ENCODE measurements at places on chromosomes 13 and 19. TPM values are rescaled to one million over a fixed set of nuclear protein-coding genes. Genes with fewer than 3 reads are reported as not detected.

The ZNF530 gene
- 4.0 TPM for total RNA-seq

The ZIK1 gene
- total RNA-seq = 3.6 TPM

The HSH2D gene
- total RNA-seq = 20.7 TPM

The CGB2 gene
- not detected for total RNA-seq

The RDH8 gene
- not detected for total RNA-seq

The IGFL3 gene
- total RNA-seq = not detected

The UBE2S gene
- total RNA-seq = 294 TPM

The EHD2 gene
- 0.27 TPM for total RNA-seq

The ZNF468 gene
- 8.0 TPM for total RNA-seq

The GSK3A gene
- total RNA-seq = 31.1 TPM

The KLK12 gene
- not detected for total RNA-seq

The IL17D gene
- total RNA-seq = not detected

The URAD gene
- not detected for total RNA-seq

The MAMSTR gene
- total RNA-seq = 0.44 TPM

The WTIP gene
- total RNA-seq = 0.89 TPM

The HPN gene
- total RNA-seq = not detected

The ETHE1 gene
- total RNA-seq = 62.1 TPM

The NPHS1 gene
- not detected for total RNA-seq

The IRGC gene
- not detected for total RNA-seq

The ZNF571 gene
- 2.8 TPM for total RNA-seq

The TEX26 gene
- not detected for total RNA-seq

The TUBA3C gene
- not detected for total RNA-seq

The NXNL1 gene
- total RNA-seq = not detected

The GPR108 gene
- 54.0 TPM for total RNA-seq

The RUBCNL gene
- 3.7 TPM for total RNA-seq

The PTGIR gene
- 17.2 TPM for total RNA-seq

The CELF5 gene
- not detected for total RNA-seq

The C19orf38 gene
- total RNA-seq = 4.4 TPM

The ZIM2 gene
- not detected for total RNA-seq

The UBXN6 gene
- total RNA-seq = 28.7 TPM

The NLRP4 gene
- not detected for total RNA-seq

The SYT3 gene
- not detected for total RNA-seq

The IGFL1 gene
- total RNA-seq = not detected

The PSG2 gene
- total RNA-seq = not detected

The SULT2A1 gene
- total RNA-seq = not detected

The KCNJ14 gene
- 1.8 TPM for total RNA-seq

The CFD gene
- total RNA-seq = 0.25 TPM

The HIPK4 gene
- total RNA-seq = not detected

The TEX101 gene
- total RNA-seq = not detected

The LMTK3 gene
- total RNA-seq = 2.6 TPM

The ZNF576 gene
- total RNA-seq = 11.6 TPM

The ZNF284 gene
- 0.86 TPM for total RNA-seq

The SYNGR4 gene
- 0.50 TPM for total RNA-seq

The CACNG8 gene
- not detected for total RNA-seq

The CCL25 gene
- not detected for total RNA-seq

The PRSS57 gene
- not detected for total RNA-seq

The LYPD3 gene
- total RNA-seq = 1.5 TPM

The MADCAM1 gene
- total RNA-seq = 0.37 TPM

The POMP gene
- total RNA-seq = 108 TPM

The CEACAM20 gene
- not detected for total RNA-seq

The PBX4 gene
- total RNA-seq = 13.5 TPM

The SLITRK1 gene
- not detected for total RNA-seq

The ZNF491 gene
- 1.2 TPM for total RNA-seq

The IGLON5 gene
- not detected for total RNA-seq

The FCHO1 gene
- 48.9 TPM for total RNA-seq

The TRMT1 gene
- total RNA-seq = 59.6 TPM

The VMAC gene
- 1.5 TPM for total RNA-seq

The ZNF560 gene
- total RNA-seq = 0.12 TPM

The KLK1 gene
- 0.79 TPM for total RNA-seq

The ITGBL1 gene
- not detected for total RNA-seq
